ENCODE measurements at places on chromosomes 2 and 18.

GRCh38 chr2:238408615-238409340, 17.9 kb upstream of the ASB1 start:
- DNase-seq: no peak

DNA sequence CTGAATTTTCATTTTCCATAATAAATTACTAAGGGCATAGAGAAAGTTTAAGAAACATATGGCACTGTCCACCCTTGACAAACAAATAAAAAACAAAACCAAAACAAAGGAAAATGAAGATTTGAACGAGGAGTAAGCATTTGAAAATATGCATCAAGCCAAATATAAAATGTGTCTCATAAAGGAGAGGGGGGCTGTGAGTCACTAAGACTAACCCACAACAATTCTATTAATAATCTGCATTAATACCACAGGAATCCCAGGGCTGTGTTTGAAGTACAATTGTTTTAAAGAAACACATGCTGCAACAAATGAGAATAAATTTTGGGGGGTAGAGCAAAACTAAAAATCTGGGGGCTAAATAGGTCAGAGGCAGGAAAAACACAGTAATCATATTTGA, 53.8 kb upstream of the STK17B start:
- no peak for DNase-seq

GRCh38 chr2:10085043-10085667, 4.9 kb upstream of the CYS1 start:
- no peak for DNase-seq

GRCh38 chr2:173463846-173464245, 109.2 kb downstream of the CDCA7 start:
- no peak for DNase-seq

DNA sequence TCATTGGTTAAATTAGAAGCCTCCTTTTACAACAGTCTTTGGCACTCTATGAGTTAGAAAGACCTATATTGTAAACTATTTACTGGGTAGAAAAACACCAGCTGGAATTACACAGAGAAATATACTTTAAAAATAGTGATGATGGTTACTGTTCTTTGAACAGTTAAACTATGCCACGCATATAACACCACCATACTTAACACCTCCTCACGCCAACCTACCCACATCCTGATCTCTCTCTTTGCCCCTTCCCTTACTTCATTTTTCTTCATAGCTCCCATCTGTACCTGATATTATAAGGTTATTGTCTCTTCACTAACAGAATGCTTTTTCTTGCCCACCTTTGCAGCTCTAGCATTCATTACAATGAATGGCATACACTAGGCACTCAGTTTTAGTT, 173.8 kb downstream of the DPP4 start:
- no peak for DNase-seq

- DNase-seq: peak; percentile 59
These were observed 1.7 kb downstream of the TMBIM1 start for GRCh38 chr2:218290316-218291261.

Measured in effector CD4-positive, alpha-beta T cell (primary cell).